Cerebellum (tissue), 4 donors: ENCODE measurements at places on chromosomes 7 and 10. TPM values are rescaled to one million over a fixed set of nuclear protein-coding genes. Genes with fewer than 3 reads are reported as not detected.

GRCh38 chr10:110535958-110536891 is 31.3 kb upstream of the SMC3 start:
- no peak for DNase-seq

Gene STEAP4
- 0.27 TPM for total RNA-seq

Gene MLXIPL
- total RNA-seq: 1.1 TPM

Gene UPK3BL1
- total RNA-seq: 68.1 TPM

- no peak for DNase-seq
Measured at GRCh38 chr10:80770239-80770638, 232.5 kb downstream of the SH2D4B start.

Gene SPOCK2
- total RNA-seq: 118 TPM

GRCh38 chr10:63462442-63462841 is 3.3 kb downstream of the JMJD1C start:
- no peak for DNase-seq

DNA sequence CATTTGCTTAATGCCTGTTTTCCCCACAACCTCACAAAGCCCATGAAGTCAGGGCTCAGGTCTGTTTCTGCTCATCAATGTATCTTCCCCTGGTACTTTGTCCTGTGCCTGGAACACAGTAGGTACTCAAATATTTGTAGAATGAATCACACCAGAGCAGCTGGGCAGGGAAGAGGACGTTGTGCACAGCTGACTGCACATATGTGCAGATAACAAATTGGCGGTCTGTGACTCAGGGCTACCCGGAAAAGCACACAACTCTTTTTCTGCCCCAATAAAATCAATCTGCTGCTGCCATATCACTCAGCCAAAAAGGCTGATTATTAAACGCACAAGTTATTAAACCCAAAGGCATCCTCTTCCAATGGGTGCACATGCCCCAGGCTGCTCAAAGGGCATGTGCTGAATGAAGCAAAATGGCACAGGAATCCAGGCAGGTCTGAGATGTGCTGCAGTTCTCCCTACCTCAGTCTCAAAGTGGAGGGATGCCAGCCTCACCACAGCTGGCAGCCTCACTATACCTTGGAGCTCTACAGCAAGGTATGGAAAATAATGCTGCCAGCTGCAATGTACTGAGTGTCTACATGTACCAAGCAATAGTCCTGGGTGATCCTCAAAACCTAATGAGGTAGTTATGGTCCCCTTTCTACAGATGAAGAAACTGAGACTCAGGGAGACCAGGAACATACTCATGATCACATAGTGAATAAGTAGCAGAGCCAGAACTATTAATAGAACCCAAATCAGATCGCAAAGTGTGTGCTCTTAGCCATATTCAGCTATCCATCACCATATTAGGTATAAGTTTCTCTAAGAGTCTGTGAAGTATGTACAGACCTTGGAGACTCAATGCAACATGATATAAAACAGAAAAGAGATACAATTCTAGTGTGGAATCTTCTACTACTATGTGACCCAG is 43.4 kb downstream of the SORBS1 start:
- DNase-seq: no peak

Gene TUBB8
- not detected for total RNA-seq
